ENCODE measurements at places on chromosomes 7 and 10.

- peak; percentile 68 for DNase-seq
These were observed 34.7 kb downstream of the DDIT4 start for GRCh38 chr10:72308320-72308987.

DNA sequence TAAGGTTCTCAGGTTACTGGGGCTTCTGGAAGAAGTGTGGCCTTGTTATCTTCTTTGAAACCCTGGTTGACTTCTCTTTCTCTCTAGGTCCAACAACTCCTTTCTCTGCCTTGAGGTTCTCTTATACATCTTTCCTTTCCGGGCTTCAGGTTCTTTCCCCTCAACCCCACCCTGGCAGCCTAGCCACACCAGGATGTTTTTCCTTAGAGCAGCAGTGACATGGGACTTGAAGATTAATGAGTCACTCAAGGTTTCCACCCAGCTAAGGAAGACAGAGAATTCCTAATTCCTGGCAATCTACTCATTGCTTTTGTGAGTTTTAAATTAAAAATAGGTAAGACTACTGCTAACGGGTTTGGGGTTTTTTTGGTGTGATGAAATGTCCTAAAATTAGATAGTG, 121.8 kb upstream of the HPS1 start:
- DNase-seq = no peak

DNA sequence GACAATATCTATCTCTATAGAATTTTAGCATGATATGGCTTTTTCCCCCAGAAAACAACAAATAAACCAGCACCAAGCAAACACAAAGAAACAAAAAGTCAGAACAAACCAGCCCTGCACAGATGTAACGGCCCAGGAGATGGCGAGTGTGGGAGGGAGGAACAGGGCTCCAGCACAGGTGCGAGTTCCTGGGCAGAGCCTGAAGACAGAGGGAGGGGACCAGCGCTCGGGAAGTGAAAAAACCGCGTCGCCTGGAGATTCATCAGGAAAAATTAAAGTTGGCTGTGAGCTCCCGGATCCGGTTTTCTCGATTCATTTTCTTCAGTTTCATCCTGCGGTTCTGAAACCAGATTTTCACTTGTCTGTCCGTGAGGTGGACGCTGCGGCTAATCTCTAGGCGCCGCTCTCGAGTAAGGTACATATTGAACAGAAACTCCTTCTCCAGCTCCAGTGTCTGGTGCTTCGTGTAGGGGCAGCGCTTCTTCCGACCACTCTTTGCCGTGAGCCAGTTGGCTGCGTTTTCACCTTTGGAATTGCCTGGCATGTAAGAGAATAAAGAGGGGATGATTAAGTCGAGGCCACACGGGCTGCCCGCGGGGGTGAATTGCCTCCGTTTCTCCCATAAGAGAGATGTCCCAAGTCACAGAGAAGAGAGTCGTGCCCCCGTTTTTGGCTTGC, 2.3 kb downstream of the HOXA10 start:
- no peak for DNase-seq

GRCh38 chr10:81136261-81136660, 598.6 kb downstream of the SH2D4B start:
- DNase-seq = no peak

DNA sequence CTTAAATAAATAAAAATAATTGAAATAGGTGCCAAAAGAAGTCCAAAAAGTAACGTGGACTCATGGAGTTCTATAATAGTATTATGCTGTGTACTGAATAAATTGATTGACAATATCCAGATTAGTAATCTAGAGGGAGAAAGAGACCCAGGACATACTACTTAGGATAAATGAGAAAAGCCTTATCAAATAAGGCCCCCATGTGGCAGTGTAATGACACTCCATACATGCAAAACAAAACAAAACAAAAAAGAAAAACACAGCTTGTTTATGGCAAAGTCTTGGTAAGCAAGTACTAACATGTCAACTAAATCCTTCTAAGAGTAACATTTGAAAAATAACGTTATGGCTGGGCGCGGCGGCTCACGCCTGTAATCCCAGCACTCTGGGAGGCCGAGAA, 3.6 kb upstream of the RUNDC3B start:
- no peak for DNase-seq

- DNase-seq = no peak
These were observed 610.5 kb downstream of the KCNMA1 start for GRCh38 chr10:77027141-77027540.

DNA sequence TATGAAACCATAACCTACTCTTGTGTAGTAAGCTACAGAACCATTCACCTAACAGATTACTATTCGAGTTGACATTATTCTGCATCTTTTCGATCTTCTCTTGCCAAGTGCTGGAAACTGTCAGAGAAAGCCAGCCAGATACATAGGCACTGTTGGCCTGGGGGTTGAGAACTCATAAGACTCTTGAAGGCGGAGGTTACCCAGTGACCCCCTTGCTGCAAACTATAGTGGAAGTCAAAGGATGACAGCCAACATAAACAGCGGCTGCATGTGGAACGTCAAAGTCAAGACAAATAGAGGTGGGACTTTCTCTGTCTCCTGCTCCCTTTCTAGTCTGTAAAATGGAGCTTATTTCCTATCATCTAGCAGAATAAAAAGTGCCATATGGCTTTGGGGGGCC, 394.2 kb downstream of the LRMDA start:
- no peak for DNase-seq

- no peak for DNase-seq
These were observed 746 bp upstream of the MRPS16 start for GRCh38 chr10:73253225-73253555.

- DNase-seq = no peak
These were observed 33.5 kb downstream of the PROSER2 start for GRCh38 chr10:11856678-11857077.

GRCh38 chr7:138937484-138937883, 43.7 kb downstream of the KIAA1549 start:
- no peak for DNase-seq

DNA sequence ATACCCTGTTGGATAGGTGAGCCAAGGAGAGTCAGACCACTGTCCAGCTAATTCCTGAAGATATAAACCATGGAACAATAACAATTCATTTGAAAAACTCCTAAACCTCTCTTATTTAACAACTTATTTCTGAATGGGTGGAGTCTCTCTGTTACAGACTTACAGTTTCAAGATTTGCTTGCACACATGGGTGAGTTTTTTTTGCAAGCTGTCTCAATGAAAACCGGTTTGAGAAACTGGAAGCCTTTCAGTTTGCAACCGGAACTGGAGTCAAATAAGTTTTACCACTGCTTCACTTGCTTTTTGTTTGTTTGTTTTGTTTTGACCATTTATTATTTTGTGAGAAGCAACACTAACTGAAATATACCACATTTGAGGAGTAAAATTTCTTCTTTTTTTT, 243.8 kb downstream of the MTERF1 start:
- no peak for DNase-seq

- peak; percentile 14 for DNase-seq
These were observed 89.3 kb upstream of the ZNF746 start for GRCh38 chr7:149586646-149587645.

DNA sequence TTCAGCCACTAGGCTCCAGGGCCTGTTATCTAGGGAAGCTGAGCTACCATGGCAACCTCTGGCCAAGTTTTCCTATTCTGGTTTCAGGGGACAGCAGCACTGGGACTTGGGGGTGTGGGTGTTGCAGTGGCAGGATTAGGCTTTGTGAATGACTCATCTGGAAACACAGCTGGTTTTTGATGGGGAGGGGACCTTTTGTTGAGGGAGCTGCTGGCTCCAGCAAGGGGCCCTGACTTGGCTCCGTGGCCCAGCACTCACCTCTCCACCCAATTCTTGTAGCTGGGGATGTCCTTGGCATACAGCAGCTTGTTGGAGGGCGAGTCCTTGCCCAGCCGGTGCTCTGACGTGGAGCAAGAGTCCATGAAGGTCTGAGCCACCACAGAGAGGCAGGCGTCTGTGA, 435.9 kb downstream of the PLXNA4 start:
- DNase-seq = no peak

- DNase-seq = no peak
These were observed 36.6 kb upstream of the SRGN start for GRCh38 chr10:69051303-69051702.

- no peak for DNase-seq
These were observed 90.1 kb upstream of the ANKRD1 start for GRCh38 chr10:91010952-91011351.

GRCh38 chr7:101940830-101941229, 123.4 kb downstream of the CUX1 start:
- DNase-seq = no peak

GRCh38 chr10:104103956-104104355, 18.0 kb upstream of the SFR1 start:
- no peak for DNase-seq

- no peak for DNase-seq
These were observed 10.5 kb downstream of the ST8SIA6 start for GRCh38 chr10:17443707-17444387.

GRCh38 chr10:93406364-93407145, 75.6 kb downstream of the MYOF start:
- no peak for DNase-seq

DNA sequence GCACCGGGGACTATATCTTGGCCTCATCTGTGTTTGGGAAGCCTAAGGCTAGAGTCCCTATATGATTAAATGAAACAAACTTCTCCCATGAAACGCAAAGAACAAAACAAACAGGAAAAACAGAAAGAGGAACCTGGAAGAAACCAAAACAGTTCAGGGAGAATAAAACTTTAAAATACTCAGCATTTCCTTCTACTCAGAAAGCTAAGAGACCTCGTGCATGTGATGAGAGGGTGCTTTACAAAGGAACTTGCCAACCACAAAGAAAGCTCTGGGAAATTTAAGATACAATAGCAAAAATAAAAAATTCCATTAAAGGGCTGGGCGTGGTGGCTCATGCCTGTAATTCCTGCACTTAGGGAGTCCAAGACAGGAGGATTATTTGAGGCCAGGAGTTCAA, 6.9 kb downstream of the PILRA start:
- no peak for DNase-seq

DNA sequence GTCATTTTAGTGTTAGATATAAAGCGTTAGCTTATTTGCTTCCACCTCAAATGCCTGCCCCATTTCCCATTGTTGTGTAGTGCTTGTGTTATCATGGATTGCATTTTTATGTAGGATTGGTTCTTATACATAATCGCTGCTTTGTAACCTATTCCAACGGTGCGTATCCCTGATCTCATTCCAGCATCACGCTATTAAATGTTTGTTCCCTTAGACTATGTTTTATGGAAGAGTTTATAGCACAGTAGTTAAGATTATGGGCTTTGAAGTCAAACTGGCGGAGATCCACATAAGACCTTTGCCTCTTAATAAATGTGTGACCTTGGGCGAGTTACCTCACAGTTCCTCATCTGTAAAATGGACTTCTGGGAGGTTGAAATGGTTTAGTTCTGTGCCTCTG, 34.0 kb upstream of the ELN start:
- DNase-seq = no peak

DNA sequence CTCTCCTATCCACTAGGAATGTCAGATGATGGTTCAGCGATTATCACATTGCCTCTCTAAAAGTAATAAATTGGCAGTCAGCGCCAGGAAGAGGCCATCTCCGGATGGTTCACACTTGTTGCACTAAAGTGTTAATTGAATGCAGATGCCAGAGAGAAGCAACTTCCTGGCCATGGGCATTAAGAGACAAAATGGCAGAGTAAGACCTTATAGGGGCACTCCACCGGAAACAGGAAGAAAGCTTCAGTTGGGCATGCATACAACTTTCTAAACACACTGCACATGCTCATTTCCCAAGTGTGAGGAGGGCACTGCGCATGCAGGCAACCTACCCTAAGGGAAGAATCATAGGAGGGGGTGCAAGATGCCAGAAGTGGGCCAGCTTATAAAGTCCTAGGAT, 71.7 kb upstream of the AUTS2 start:
- no peak for DNase-seq

GRCh38 chr7:50560865-50561351, 4.3 kb downstream of the DDC start:
- peak; percentile 59 for DNase-seq

DNA sequence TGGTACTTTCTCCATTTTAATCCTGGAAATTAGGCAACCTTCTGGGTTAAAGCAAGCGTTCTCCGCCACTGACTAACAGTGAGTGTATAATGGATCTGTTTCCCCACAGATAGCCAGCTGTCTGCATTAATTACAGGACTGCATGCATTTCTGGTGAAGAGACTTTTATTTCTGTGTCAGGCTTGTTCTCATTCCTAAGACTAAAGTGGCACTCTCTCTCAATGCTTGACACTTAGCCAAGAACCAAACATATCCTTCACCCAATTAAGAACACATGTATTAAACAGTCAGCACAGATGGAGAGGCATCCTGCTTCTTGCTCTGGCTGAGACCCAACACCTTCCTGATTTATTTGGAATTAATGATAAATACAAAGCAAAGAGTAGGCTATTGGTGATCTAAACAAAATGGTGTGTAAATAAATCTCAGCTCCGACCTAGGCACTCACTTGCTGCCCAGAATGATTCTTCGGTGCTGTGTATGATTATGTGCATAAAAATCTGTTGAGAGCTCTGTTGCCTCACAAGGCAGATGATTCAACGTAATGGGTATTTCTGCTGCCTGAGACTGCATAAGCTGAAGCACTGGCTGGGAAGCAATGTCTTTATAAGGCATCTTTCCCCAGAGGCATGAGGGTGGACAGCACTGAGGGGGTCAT, 16.8 kb downstream of the CALU start:
- DNase-seq = no peak

GRCh38 chr10:47031901-47032465, 120.8 kb downstream of the PTPN20 start:
- DNase-seq = no peak

GRCh38 chr10:124719213-124719851, 24.8 kb downstream of the FAM53B start:
- no peak for DNase-seq

DNA sequence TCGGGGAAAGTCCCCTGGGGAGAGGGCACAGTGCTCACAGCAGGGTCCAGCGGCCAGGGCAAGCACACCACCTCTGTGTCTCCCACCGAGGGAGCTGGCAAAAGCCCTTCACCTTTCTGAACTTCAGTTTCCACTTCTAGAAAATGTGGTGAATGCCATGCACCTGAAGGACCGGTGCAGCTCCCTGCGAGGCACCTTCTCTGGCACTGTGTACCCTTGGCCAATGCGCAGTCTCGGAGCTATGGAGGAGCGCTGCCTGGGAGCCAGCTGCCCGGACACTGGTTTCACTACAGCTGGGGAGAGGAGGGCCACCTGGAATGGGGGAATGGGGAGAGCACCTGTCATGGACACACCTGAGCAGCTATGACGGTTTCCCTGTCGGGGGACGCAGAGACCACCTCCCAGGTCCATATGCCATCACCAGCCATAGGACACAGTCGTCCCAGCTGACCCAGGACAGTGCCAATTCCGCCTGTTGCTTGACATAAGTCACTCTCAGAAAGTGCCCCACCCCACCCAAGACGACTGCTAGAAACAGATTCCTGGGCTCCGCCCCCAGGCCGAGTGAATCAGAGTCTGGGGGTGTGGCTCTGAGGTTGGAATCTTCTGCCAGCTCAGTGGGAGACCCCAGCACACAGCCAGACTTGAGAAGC, 16.8 kb downstream of the RASGEF1A start:
- no peak for DNase-seq

- no peak for DNase-seq
These were observed 32.7 kb upstream of the TARP start for GRCh38 chr7:38306171-38306570.

All from liver (tissue), 10 donors.